ENCODE measurements at places on chromosomes 12 and 14.

DNA sequence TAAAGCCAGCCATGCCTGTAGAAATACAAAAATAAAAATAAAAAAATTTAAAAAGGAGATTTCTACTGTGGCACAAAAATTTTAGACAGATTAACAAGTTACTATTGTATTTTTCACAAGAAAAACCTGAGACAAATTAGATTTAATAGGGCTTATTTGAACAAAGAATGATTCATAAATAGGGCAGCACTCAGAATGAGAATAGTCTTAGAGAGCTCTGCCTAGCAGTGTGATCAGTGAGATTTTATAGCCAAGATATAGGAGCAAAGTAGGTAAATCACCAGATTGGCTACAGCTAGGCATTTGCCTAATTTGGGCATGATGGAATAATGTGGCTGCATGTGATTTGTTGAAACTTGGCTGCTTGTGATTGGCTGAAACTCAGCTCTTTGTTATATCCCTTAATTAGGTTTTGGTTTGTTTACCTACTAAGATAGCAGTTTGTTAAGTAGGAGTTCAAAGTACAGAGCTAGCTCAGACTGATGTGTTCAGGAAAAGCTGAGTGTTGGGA, 279.7 kb upstream of the TMTC1 start:
- DNase-seq = no peak

DNA sequence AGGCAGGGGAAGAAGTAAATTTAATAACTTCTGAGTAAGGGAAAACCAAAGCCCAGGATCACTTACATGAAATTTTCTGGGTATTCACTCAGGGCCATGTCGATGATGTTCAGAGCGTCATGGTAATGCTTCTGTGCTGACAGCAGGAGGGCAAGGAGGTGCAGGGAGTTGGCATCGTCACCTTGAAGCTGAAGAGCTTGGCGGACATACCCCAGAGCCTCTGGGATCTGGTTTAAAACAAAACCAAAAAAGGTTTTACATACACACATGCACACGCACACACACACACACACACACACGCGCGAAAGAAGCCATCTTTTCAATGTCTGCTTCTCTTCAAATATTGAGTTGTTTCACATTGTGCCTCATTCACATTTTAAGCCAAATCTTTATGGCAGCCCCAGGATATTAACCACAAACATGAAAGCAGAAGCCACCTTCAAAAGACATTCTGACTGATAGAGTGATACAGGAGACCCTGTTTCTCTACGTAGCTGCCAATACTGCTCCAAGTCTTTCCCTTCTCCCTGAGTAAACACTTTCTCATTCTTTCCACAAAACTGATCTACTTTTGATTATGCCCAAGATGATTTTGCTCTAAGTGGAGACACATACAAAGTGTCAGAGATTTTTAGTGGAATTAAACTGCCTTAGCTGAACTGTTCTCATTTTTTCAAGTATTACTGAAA, 172.1 kb downstream of the TTC7B start:
- no peak for DNase-seq

DNA sequence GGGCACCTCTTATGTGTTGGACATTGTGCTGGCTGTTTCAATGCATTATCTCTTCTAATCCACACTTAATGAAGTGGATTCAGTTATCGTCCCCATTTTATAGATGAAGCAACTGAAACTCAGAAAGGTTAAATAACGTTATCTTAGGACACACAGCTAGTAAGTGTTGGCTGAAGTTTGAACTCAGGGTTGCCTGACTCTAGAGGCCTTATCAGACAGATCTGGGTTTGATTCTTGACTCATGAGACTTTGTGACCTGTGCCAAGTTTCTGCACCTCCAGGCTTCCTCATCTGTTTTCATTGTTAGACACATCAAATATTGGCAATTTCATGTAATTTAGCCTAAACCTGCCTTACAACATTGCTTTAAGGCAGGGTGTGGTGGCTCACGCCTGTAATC, 18.2 kb upstream of the IRF2BPL start:
- DNase-seq = no peak

- DNase-seq = no peak
These were observed 341.6 kb upstream of the FKBP4 start for GRCh38 chr12:2453076-2453760.

DNA sequence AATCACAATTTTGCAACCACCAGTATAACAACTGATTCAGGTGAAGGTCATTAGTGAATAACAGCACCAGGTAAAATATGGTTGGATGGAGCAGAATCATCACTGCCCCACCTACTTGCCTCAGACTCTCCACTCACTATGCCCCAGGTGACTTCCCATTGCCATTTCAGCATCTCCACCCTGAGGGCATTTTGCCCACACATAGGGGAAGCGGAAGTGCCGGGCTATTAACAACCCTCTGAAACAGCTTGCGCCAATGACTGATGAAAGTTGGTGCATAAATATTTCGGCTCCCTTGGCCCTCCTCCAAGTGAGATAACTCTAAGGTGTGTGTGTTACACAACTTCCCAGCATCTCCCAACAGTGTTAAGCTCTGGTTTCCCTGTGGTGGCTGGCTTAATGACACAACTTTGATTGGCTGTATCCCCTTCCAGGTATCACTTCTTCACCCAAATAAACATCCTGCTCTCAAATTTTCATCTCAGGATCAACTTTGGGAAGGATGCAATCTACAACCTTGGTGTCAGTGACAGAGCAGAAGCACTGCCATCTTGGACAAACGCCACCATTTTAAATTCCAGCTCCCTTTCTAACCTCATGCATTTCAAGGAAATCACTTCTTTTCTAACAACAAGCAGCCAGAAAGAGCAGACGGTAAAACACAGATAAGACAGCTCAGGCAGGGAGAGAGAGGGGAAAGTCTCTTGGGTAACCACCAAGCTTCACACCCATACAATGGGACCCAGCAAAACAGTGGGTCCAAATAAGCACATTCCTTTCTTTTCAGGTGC, 73.6 kb upstream of the PPP2R5C start:
- no peak for DNase-seq

- DNase-seq = no peak
These were observed 147.1 kb upstream of the SLCO1C1 start for GRCh38 chr12:20547816-20548575.

DNA sequence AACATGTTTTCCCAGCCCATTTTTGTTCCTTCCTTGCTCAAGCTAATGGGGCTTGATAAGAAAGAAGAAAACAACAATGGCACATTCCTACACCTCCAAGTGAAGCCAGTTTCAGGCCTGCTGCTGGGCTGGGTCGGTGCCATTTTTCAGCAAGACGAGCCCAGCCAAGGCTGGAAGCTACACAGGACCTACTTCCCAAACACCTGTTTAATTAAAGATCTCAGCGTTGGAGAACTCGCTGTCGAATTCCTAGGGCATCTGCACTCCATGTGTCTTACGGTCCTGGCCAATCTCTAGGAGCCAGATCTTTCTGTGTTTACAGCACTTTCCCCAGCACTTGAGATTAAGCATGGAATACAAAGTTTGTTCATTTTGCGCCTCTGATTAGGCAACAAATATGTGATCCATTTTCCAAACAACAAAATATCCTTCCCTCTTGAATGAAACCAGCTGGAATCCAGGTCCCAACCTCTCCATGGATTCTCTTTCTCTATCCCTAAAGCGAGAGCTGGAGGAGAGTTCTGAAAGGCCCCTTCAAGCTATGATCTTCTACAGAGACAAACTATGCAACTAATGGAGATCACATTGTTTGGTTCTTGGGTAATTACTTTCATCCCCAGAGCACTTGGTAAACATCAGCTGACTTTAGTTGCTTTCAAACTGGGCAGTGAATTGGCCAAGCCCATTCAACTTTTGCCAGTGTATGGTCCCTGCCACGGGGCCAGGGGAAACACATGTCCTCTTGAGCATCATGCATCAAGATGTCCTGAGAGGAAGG, 34.3 kb upstream of the TC2N start:
- DNase-seq = no peak

DNA sequence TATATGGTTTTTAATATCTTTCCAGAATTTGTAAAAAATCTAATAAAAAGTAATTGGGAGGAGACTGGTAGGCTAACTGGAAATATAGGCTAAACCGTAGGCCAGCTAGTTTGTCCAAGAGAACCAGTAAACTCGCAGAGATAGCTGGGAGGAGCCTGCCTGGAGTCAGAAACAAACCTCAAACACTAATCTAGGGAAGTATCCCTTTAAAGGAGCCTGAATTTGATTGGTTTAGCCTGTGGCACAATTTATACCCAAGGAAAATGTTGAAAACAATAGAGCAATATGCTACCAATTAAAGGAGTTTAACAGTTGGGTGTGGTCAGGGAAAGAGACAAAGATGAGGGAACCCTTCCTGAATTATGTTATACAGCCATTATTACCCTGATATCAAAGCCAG, 109.6 kb downstream of the EML5 start:
- DNase-seq = no peak

DNA sequence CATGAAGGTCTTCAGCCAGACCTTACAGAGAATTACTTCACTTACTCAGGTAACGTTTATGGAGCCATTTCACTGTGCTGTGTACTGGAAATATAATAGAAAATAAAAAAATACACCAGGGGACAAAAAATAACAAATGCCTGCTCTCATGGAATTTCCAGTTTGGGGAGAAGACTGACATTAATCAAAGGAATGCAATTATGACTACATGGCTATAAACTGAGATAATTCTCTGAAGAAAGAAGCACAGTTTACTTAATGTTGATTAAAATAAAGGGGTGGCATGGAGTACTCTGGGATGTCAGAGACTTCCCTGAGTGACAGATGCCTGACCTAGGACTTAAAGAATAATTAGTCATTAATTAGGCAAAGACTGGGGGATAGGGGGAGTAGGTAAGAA, 59.0 kb downstream of the DENND5B start:
- no peak for DNase-seq

- peak; percentile 26 for DNase-seq
These were observed 221.5 kb upstream of the NUDT4 start for GRCh38 chr12:93156086-93156716.

DNA sequence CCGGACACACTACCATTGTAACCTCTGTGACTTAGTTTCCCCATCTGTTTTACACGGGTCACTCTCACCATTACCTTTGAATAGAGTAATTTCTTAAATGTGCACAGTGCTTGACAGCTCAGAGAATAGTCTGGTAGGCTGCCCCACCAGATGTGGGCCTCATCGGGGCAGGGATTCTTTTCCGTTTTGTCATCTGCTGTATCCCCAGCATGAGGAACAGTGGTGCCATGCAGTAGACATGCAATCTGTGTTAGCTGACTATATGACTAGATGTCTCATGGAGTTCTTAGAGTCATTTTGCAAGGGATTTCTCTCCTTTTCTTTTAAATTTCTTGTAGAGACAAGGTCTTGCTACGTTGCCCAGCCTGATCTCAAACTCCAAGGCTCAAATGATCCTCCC, 44.9 kb upstream of the PLEKHG3 start:
- DNase-seq = no peak

DNA sequence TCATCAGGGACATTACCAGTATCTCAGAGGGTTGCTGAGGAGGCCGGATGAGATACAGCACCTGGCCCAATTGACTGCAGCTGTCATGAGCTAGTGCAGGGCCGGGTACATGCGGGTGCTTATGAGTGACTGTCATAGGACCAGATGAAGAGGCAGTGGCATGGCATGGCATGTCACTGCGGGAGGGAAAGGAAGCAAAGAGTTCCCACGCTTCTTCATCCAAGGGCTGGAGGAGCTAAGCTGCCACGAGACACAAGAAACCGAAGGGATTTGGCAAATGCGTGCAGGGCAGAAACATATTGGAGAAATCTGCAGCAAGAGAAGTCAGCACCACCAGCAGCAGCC, 10.7 kb upstream of the GPX2 start:
- no peak for DNase-seq

DNA sequence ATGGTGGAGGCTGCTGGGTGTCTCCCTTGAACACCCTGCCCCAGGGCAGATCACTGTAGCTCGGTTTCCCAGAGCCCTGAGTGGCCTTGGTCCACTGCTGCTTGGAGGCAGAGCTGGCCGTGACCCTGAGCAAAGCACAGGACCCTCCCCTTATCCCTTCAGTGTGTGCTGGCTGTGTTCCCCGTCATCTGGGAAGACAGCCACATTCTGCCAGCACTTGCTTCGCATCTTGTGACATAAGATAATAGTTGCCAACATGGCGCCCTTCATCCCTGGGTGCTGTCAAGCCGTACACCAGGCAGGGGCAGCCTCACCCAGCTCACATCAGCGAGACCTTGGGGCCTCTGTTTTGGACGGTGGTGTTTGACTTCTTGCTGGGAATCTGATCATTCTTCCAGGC, 12.1 kb upstream of the ALDH2 start:
- peak; percentile 54 for DNase-seq

All from globus pallidus (tissue), 1 donor.